ENCODE measurements at places on chromosomes 16 and 17. TPM values are rescaled to one million over a fixed set of nuclear protein-coding genes. Genes with fewer than 3 reads are reported as not detected.

- no peak for DNase-seq
These were observed 227.9 kb downstream of the MAF start for GRCh38 chr16:79372503-79373184.

DNA sequence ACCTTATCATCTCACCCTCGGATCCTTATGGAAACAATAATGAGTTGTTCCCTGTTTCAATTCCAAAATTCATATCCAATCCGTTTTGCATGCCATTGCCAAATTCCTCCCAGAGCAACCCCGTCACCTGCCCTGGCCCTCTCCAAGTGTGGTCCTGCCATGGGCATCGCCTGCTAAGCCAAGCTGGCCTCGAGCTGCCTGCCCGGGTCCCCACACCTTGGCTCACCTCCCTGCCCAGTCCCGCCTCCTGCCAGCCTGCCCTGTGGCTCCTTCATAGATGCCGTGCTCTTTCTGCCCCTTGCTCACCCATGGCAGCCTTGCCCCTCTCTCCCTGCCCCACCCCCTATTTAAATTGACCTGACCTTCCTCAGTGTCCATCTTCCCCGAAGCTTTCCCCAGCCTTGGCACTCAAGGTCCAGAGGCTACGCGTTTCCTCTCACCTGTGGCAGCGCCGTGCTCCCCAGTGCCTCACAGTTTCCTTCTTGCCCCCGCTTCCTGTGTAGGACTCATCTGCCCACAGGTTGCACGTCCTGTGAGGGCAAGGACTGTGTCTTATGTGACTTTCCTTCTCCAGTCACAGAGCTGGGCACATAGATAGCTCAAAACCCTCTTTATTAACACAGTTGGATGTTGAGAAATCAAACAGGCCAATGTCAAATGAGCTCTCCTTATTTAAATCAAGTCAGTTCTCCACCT, 12.7 kb downstream of the MAPT start:
- no peak for DNase-seq

DNA sequence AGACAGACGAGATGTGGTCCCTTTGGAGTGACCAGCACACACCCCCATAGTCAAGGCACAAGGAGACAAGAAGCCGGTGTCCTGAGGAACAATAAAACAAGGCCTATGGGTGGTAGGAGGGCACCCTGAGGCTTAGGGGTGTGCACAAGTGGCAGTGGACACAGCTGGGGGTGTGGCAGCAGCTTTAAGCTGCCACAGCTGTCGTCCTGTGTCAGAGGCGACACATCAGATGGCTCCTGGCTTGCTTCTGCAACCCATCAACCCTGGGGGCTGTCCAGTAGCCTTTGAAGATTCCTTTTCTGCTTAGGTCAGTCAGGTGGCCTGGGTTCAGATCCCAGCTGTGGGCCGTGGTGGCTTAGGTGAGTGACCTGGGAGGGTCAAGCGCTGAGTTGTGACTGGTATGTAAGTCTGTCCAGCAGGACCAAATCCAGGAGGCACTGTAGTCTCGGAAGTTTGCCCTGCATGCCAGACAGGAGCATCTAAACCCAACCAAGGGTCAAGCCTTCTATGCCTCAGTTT, 15.8 kb downstream of the DRC3 start:
- no peak for DNase-seq

DNA sequence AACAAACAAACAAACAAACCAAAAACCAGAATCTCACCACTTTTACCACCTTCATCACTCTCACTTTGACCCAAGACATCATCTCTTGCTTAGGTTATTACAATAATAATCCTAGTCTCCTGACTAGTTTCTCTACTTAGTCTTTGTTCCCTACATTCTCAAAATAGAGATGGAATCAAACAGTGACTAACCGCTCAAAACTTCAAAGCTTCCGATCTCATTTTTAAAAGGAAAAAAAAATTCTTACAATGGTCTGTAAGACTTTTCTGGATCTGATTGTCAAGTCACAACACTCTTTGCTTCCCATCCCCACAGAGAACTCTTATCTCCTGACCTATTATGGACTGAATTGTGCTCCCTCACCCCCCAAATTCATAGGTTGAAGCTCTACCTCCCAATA, 60.9 kb downstream of the SPAG9 start:
- no peak for DNase-seq

GRCh38 chr17:15944759-15945526, at the start of gene ADORA2B:
TSS of gene ADORA2B (plus strand) at chr17:15945130. CDS start at chr17:15945249, 119 bp downstream.
- DNase-seq = no peak

GRCh38 chr17:13550291-13550690, 51.4 kb downstream of the HS3ST3A1 start:
- no peak for DNase-seq

- no peak for DNase-seq
These were observed 204.2 kb downstream of the PRKCA start for GRCh38 chr17:66506641-66507040.

Gene KRT31
- polyA plus RNA-seq = not detected

- DNase-seq = no peak
These were observed 58.8 kb downstream of the CLEC19A start for GRCh38 chr16:19344224-19344801.

Gene CCL5
- not detected for polyA plus RNA-seq

DNA sequence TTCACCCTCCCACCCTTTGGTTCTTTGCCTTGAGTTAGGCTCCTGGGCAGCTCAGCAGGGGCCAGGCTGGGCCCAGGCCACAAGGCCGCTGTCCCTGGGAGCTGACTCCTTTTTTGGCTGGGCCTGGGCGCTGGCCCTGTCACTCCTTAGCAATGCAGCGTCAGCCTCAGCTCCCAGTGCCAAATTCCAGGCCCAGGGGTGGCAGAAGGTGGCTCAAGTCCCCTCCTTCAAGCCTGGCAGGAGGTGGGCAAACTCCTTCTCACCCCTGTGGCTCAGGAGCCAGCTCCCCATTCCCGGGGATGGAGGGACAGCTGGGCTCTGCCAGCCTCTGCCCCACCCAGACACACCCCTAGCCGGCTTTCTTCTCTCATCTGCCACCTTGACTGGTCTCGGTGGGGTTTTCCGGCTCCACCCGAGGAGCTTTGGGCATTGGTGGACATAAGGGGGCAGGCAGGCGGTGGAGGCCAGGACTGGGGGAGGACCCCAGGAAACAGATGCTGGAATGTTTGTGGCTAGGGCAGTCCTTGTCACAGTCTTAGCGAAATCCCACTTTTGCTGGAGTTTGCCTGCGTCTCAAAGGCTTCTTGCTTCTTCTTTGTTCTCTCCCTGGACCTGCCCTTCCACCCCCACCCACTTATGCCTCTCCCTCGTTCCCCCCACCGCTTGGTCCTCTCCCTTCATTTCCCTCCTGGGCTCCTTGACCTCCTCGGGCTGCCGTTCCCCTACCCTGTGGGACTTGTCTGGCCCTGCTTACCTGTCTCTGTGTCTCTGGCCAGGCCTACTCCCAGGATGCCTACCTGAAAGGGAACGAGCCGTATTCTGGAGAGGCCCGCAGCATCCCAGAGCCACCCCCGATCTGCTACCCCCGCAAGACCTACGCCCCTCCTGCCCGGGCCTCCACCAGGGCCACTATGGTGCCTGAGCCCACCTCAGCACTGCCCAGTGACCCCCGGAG, 37.4 kb downstream of the ARHGAP23 start:
- no peak for DNase-seq

GRCh38 chr16:75491876-75492275, 3.4 kb downstream of the CHST6 start:
- no peak for DNase-seq

- DNase-seq = no peak
These were observed 38.1 kb downstream of the SOCS1 start for GRCh38 chr16:11217651-11218603.

DNA sequence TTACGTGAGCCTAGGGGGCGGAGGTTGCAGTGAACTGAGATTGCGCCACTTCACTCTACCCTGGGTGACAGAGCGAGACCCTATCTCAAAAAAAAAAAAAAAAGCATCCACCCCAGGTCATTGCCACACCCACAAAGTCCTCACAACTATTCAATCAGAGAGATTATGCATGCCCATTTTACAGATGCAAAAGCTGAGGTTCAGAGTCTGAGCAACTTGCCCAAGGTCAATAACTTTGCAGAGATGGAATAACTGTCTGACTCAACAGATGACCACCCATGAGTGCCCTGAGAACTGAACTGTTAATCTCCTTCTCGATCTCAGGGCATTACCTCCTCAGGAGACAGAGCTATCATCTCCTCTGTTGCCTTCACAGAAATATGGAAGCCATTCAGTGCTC, 5.5 kb upstream of the TMEM114 start:
- no peak for DNase-seq

- no peak for DNase-seq
These were observed 16.2 kb downstream of the DYNLRB2 start for GRCh38 chr16:80557037-80557436.

- DNase-seq = no peak
These were observed 81.4 kb upstream of the DYNLRB2 start for GRCh38 chr16:80459331-80459777.

Gene CES4A
- polyA plus RNA-seq = 2.8 TPM

Gene MT1H
- polyA plus RNA-seq = not detected

Measured in AG04450 (cell line).